ENCODE measurements at places on chromosomes 1 and 21. TPM values are rescaled to one million over a fixed set of nuclear protein-coding genes. Genes with fewer than 3 reads are reported as not detected.

DNA sequence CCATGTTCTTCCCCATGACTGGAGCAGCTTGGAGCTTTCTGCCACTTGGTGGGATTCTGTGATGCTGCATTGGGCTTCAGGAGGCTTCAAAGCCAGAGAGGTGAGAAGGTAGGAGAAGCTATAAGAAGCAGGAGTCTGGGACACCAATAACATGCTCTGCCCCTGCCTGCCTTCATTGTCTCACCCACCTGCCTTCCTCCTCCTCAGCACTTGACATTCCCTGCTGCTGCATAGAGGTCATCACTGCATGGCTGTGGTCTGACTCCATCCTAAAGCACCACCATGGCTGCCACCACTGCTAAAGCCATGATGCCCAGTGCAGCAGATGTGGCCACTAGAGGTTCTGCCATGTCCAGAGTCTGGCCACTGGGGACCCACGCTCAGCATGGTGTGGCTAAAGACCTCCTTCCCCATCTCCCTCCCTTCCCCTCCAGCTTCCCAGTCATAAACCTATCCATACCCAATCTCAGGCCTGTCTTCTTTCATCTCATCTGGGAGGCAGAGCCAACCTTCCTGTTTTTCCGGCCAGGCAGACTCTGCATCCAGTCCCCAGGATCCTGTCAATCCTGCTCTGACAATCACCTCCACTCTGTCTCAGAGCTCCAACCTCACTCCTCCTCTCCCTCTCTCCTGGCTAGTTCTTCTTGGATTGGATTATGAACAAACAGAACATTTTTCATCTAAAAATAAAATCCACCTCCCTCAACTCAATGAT lies 285.1 kb upstream of the POU3F1 start:
- peak; percentile 60 for DNase-seq

- DNase-seq = no peak
Measured at GRCh38 chr1:164440232-164440631, 118.8 kb upstream of the PBX1 start.

DNA sequence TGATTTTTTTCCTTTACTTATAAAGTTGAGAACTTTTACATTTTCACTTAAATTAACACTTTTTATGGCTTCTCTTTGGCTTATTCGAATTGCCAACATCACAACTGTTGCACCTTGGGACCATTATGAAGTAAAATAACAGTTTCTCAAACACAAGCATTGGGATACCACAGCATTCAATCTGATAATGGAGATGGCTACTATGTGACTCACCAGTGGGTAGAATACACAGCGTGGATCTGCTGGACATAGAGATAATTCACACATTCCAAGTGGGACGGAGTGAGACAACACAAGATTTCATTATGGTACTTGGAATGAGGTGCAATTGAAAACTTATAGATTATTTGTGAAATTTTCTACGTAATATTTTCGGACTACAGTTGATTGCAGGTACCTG lies 68.0 kb downstream of the ADAMTS1 start:
- no peak for DNase-seq

DNA sequence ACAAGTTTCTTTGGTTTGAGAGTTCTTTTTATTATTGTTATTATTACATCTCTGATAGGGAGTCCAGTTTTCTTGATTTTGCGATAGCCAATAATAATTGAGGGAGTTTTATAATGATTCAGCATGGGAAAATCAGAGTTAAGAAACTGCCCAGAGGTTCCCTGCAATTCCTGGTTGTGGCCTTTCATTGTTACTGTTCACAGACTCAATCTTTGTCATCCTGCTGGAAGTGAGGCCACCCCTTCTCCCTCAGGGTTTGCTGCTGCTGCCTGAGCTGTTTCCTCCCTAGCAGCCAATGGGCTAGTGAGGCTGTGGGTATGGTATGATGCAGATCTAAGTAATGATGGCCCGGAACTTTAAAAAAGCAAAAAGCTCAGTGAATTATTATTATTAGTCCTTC lies 50.2 kb upstream of the TACSTD2 start:
- DNase-seq = no peak

DNA sequence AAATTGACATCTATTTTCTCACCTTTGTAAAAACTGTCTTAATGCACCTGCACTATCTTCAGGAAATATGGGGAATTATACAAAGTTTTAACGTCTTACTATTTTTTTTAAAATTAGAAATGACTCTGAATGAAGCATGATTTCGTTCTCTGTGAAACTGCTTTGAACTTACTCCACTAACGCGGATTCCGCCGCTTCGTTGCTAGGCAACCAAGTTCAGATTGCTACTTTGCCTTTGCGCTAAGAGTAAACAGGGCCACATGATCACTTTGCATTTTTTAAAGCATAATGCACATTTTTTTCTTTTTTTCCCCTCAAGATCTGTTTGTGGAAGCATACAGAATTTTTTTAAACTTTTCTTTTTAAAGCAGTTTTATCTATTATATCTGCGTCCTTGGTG lies 690.5 kb downstream of the BRINP3 start:
- DNase-seq = no peak

- DNase-seq = no peak
Measured at GRCh38 chr1:224558904-224559303, 57.2 kb upstream of the CNIH3 start.

- DNase-seq = no peak
Measured at GRCh38 chr1:35863881-35864625, 19.0 kb upstream of the AGO1 start.

- no peak for DNase-seq
Measured at GRCh38 chr1:33137800-33138199, 44.0 kb downstream of the TRIM62 start.

DNA sequence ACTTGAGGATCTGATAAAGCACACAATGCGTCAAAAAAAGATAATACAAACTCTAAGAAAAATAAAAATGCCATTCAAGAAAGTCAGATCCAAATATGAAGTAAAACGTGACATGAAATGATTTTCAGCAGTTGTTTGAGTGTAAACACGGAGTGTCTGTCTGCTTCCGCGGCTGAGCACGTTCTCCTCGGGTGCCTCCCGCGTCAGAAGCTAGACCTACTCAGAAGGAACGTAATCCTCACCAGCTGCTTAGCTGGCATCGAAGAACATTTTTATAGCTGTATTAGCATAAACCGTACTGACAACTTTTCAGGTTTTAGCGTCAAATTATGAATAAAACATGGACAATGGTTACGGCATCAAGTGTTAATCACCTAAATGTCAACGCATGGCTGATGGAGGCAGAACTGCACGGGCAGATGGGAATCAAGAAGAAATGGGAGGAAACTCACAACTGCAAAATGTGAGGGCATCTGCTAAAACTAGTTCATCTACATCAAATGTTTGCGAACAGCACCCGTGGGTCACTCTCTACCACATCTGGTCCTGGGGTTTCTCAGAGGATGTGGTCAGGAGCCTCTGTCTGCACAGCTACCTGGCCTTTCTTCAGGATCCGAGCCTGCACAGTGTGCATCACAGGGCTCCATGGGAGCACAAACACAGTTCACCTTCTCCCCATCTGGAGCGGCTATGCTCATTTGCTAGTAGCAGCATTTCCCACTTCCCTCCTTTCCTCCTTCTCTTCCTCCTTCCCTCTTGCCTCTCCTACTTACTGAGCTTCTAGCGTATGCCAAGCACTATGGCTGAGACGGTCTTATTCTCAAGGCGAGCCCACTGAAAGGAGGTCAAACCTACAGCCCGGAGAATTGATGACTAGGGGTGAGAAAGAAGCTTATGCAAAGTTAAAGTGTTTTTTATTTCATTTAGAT lies 40.0 kb downstream of the RCAN1 start:
- peak; percentile 54 for DNase-seq

Gene SPRR2F
- not detected for total RNA-seq

Gene HAPLN2
- not detected for total RNA-seq

Gene CFHR3
- total RNA-seq = 0.42 TPM

All from osteocyte (in vitro differentiated cells).